Posterior cingulate gyrus (tissue), 11 donors: ENCODE measurements at places on chromosomes 1 and 21.

DNA sequence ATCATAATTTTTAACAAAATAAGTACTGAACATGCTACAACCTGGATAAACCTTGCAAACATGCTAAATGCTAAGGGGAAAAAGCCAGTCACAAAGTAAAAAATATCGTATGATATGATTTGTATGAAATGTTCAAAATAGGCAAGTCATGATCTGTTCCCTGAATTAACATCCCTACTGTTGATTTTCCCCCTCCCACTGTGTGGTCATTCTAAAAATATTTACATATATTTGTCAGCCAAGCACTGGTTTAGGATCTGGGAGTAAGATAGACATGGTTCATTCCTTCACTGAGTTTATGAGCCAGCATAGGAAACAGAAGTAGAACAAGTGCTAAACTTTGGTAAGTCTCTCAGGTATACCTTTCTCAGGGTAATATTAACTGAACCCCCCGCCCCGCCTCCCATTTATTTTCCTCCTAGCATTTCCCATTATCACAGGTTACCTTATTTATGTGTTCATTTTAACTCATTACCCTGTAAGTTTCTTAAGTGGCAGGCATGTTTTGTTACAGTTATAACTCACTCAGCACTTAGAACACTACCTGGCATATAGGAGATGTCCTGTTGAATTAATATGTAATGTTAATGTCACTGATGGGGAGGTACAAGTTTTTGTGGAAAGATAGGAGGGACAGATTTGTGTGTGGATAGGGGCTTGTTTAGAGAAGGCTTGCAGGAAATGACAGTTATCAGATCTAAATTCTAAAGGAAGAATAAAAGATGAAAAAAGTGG lies 12.3 kb downstream of the UQCRH start:
- no peak for DNase-seq

GRCh38 chr1:213148905-213149304 lies 97.9 kb downstream of the RPS6KC1 start:
- no peak for DNase-seq

DNA sequence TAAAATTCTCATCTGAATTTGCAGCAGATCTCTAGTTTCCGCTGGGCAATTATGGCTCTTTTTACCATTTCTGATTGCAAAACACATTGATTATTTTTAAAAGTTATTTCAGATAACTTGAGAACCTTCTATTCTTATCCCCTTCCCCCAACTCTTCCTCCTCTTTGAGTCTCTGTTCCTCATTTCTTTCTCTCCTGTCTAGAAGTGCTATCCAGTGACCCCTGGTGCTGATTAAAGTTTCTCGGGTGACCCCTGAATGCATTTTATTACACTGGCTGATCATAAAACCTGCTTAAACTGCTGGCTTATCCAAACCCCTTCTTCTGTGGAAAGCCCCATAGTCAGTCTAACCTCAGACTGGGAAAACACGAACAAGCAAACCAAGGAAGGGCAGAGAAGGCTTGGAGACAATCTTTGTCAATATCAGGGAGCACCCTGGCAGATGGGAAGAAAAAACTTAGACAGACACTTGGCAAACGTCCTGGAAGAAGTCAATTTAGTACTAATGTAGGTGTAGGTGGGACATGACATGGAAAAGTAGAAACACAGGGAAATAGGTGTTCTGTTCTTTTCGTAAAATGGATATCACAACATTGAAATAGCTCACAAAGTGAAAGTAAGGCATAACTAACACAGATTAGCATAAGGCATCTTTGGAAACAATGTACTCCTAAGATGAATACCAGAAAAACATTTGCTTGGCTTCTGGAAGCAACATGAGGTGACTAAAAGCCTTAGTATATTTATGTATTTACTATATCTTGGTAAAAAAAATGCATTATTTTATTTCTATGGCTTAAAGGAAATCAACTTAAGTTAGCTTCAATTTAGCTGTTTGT lies 61.4 kb downstream of the GORAB start:
- no peak for DNase-seq

DNA sequence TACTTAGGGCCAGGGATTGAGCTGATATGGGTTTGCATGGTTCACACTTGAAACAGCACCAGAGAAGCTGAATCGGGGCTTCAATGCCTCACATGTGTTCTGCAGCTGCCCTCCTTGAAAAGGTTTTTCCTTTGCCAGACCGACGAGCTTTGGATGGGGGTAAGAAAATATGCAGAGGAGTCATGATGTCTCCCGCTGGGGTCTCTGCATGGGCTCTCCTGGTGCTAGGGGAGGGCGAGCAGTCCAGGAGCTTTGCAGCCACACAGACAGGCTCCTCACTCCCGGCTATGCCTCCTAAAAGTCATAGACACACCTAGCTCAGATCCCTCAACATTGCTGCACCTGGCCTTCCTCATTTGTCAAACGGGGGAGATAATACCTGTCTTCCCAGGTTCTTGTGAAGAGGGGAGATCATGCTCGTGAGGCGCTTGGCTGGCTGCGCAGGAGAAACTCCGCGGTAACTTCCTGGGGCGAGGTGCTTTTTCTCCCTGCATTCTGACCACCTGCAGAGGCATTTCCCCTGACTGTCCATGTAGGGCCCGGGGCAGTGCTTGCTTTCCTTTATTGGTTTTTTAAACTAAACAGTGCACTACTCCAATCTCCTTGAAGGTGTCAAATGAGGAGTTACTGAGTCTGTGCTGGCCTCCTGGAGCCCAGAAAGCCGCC lies 112.4 kb downstream of the PLXNA2 start:
- no peak for DNase-seq

DNA sequence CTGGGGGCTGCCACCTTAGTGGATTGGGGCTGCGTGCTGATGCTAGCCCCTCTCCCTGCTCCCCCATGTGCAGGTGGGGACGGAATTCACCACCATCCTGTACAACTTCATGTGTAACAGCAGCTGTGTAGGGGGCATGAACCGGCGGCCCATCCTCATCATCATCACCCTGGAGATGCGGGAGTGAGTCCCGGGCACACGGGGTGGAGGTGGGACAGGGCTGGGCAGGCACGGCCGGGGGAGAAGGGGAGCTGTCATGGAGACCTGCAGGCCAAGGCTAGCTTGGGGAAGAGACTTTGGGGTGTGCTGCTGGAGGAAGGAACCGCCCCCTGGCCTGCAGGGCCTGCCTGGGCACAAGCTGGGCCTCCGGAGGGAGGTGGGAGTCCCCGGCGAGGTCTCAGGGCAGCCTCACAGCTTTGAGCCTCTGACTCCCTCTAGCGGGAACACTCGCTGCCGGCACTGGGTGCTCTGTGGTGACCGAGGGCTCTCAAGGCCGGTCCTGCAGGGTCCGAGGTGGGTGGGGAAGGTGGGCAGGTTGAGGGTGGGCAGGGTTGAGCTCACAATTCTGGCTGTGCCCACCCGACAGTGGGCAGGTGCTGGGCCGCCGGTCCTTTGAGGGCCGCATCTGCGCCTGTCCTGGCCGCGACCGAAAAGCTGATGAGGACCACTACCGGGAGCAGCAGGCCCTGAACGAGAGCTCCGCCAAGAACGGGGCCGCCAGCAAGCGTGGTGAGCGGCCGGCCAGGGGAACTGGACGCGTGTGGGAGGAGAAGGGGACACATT lies 25.0 kb upstream of the CCDC27 start:
- peak; percentile 52 for DNase-seq

GRCh38 chr1:222181191-222181590 lies 366.7 kb downstream of the HHIPL2 start:
- no peak for DNase-seq

DNA sequence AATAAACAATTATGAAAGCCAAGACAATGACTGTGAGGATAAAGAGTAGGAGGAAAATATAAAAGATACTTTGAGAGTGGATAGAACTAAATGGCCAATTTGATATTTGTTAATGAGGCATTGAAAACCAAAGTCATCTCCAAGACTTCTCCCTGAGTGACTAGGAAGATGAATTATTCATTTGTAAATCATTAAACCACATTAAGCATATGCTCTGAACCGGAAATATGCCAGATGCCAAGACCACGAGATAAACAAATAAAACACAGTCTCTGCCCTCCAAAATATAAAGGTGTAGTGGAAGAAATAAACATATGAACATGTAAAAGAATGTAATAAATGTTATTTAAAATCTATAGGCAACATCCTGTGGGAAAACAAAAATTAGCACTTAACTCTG lies 78.8 kb downstream of the MRPL39 start:
- no peak for DNase-seq

DNA sequence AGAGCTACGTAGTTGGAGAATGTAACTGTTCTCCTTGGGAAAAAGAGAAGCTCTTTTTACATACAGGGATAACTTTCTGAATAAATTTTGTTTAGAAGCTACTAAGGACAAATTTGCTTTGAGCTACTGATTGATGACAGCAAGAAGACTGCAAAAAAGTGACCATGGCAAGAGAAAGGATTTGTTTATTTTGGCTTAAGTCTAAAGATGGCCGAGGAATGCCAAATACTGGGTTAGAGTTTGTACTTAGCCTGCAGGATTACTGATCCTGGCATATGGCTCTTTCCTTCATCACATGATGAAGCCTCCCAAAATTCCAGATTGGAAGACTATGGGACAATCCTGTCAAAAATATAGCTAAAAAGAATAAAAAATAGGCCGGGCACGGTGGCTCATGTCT lies 28.7 kb downstream of the RPS27 start:
- no peak for DNase-seq

DNA sequence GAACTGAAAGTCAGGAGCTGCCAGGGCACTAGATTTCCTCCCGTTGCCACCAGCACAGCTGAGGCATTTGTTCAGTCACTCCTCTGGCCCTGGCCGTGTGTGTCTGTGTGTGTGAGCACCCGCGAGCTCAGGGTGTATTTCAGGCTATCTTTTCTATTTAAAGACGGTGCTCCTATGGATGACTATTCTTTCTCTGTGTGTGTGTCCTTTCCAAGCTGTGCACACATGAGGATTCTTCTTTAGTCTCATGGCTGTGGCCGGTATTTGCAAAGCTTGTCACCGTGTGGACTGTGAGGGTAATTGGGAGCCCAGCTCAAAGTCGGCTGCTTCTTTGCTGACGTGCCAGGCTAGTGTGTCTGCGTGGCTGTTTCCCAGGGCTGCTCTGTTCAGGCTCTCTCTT lies 3.0 kb upstream of the KCND3 start:
- DNase-seq: peak; percentile 85

DNA sequence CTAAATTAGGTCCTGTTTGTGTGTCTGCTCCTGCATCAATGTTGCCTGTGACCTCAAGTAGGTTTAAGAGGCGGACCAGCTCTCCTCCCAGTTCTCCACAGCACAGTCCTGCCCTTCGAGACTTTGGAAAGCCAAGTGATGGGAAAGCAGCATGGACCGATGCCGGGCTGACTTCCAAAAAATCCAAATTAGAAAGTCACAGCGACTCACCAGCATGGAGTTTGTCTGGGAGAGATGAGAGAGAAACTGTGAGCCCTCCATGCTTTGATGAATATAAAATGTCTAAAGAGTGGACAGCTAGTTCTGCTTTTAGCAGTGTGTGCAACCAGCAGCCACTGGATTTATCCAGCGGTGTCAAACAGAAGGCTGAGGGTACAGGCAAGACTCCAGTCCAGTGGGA lies 79.9 kb downstream of the PRDM2 start:
- DNase-seq: no peak

DNA sequence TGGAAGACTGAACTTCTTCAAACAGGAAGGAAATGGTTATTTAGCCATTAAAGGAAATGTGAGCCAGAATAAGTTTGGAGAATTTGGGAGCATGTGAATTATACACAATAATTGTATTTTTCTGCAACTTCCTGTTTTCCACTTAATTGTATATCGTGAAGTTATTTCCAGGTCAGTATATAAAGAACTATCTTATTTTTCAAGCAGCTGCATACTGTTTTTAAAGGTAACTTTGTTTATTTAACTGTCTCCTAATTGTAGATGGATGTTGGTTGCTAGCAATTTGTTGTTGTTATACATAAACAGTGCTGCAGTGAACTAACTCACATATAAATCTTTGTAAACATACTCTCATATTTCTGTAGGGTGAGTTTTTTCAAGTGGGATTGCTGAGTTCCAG lies 180.3 kb downstream of the HLX start:
- DNase-seq: no peak

DNA sequence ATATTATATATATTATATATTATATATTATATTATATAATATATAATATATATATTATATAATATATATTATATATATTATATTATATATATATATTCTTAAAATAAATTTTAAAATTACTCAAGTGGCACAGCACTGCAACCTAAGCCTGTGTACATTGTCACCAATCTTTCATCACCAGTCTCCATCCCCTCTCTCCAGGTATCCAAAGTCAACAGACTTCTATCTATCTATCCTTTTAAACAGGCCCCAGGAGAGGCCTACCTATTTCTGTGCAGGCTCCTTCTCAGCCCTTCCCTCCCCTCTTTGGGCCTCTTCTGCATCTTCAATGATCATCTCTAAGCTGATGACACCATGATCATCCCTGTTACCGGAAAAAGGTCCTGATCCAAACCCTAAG lies 111.7 kb downstream of the RHOU start:
- DNase-seq: no peak

DNA sequence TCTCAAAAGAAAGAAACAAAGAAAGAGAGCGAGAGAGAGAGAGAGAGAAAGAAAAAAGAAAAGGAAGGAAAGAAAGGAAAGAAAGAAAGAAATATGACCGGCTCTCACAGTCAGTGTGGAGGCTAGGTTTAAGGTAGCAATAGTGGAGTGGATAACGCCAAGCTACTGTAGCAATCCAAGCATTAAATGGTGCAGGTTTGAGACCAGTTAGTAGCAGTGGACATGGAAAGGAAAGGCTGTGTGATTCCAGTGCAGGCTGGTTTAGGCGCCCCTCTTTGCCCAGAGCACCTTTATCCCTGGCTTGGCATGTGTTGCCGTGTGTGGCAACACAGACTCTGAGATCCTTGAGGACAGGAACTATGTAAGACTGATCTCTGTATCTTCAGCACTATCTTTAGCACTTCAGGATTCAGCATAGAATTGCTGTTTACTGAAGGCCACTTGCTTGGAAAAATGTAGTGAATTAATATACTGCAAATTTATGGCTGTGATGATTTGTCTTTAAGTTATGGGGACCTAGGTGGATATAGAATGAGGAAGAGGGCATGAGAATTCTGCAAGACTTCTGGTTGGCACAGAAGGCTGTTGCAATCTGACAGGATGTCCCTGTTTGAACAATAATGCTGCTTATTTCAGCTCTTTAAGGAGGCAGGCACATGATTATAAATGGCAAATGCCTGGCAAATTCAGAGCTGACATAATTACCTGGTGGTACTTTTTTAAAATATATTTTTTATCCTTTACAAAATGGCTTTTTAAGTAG lies 10.8 kb upstream of the OSBPL9 start:
- DNase-seq: no peak

GRCh38 chr1:170204121-170204520 lies 58.4 kb downstream of the NTMT2 start:
- DNase-seq: no peak
